AG08395 (cell line): ENCODE measurements at places on chromosomes 7 and 10.
A peak's percentile ranks its signal among the peaks of the same experiment; 100 is the strongest.

- no peak for DNase-seq
These were observed 80.1 kb upstream of the EMX2 start for GRCh38 chr10:117462424-117462792.

- DNase-seq = no peak
These were observed 561.5 kb downstream of the DNAJB9 start for GRCh38 chr7:109131141-109131540.

GRCh38 chr10:58590924-58591323, 78.3 kb downstream of the BICC1 start:
- DNase-seq = no peak

- DNase-seq = no peak
These were observed 18.2 kb downstream of the SVIL start for GRCh38 chr10:29616542-29616941.

GRCh38 chr7:92799446-92800211, 36.7 kb downstream of the CDK6 start:
- no peak for DNase-seq

GRCh38 chr10:111648046-111648445, 535.5 kb downstream of the GPAM start:
- peak; percentile 94 for DNase-seq

GRCh38 chr7:116970238-116970910, 17.1 kb downstream of the ST7 start:
- DNase-seq = no peak

DNA sequence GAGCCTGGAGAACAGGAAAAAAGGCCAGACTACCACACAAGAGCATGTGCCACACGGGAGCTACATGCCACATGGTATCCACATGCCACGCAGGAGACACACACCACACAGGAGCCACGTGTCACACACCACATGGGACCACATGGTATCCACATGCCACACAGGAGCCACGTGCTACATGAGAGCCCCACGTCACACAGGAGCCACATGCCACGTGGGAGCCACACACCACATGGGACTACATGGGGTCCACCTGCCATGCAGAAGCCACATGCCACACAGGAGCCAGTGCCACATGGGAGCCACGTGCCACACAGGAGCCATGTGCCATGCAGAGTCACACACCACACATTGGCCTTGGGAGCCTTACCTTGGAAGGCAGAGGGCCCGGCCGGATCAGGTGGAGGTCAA, 244.4 kb upstream of the PPP2R2D start:
- no peak for DNase-seq

GRCh38 chr10:95837783-95838182, 70.0 kb upstream of the CC2D2B start:
- no peak for DNase-seq

DNA sequence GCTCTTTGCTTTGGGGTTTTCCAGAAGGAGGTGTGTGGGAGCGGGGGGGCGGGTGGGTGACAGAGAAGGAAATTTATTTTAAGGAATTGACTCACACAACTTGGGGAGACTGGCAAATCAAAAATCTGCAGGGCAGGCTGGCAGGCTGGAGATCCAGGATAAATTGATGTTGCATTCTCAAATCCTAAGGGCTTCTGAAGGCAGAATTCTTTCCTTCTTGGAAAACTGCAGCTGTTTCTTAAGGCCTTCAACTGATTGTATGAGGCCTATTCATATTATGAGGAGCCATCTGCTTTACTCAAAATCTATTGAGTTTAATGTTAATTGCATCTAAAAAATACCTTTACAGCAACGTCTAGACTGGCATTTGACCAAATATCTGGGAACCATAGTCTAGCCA, 1528.8 kb upstream of the LRRTM3 start:
- DNase-seq = no peak

- DNase-seq = peak; percentile 41
These were observed 173.9 kb upstream of the GRM3 start for GRCh38 chr7:86469680-86470295.

GRCh38 chr10:11162828-11163599, 145.3 kb downstream of the CELF2 start:
- no peak for DNase-seq

GRCh38 chr7:139733751-139734150, 44.0 kb downstream of the HIPK2 start:
- no peak for DNase-seq

DNA sequence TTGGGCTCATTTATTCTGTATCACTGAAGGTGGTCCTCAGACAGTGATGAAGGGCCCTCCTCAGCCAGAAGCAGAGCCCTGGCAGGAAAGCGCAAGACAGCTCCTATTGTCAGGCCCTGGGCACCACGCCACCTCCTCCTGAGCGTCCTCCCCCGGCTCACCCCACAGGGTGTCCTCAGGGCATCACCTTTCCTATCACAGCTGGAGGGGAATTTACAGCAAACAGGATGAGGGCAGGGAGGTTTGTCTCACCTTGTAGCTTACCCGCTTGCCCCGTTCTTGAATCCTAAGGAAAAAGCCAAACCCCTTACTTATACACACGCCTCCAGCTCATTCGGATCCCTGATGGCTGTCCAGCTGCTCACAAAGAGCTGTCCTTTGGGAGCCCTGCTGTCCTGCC, 50.2 kb upstream of the LANCL2 start:
- DNase-seq = no peak
